Iris pigment epithelial cell (primary cell): ENCODE measurements at places on chromosomes 11 and 22.

DNA sequence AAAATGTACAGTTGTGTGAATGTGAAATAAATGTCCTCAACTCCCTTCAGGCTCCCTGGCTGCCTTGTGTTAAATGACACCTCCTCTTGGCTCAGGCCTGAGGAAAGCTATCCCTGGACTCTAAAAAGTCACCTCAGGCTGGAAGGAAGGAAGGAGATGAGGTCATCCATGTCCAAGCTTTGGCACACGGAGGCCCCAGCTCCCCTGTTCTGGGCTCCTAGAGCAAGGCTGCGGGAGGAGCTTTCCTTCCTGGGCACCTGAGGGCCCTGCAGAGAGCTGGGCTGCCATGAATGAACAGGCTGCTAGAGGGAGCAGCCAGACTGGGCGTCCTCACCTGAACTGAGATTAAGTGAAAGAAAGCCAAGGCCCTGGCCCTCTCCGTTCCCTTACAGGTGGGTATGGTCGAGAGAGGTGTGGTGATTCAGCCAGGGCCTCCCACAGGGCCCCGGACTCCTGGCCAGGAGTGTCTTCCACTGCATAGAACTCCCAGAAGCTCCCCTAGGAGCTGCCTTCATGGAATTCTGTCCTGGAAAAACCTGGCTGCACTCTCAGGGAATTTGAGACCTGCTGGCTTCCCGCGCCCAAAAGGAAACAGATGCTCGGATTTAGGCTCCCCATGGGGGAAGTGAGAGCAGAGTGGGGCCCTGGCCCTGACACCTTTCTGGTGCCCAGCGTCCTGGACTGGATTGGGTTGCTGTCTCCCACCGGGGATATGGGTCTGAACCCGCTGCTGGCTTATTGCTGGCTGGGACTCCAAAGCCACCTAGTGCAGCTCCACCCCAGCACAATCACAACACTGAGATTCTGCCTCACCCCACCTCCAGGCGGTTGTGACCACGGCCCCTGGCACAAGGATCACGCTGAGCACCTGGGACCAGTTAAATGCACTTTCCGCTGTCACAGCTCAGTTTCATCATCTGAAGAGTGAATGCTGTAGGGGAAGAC lies 22.2 kb downstream of the MYBPC3 start:
- DNase-seq: peak; percentile 22

DNA sequence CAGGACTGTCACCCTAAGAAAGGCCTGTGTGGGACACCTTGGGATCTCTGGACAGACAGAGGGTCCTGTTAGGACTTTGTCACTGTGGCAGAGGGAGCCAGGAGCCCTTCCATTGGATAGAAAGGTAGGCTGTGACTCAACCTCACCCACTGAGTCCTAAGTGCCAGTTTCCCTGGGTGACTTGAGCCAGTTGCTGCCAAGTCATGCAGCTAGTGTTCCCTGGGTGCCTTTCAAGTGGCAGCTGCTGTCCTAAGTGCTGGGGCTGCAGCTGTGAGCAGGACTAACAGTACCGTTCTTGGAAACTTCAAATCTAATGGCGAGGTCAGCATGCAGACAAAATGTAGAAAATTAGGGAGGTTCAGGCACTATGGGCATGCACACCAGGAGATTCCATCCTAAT lies 393.7 kb downstream of the TMEM135 start:
- no peak for DNase-seq

DNA sequence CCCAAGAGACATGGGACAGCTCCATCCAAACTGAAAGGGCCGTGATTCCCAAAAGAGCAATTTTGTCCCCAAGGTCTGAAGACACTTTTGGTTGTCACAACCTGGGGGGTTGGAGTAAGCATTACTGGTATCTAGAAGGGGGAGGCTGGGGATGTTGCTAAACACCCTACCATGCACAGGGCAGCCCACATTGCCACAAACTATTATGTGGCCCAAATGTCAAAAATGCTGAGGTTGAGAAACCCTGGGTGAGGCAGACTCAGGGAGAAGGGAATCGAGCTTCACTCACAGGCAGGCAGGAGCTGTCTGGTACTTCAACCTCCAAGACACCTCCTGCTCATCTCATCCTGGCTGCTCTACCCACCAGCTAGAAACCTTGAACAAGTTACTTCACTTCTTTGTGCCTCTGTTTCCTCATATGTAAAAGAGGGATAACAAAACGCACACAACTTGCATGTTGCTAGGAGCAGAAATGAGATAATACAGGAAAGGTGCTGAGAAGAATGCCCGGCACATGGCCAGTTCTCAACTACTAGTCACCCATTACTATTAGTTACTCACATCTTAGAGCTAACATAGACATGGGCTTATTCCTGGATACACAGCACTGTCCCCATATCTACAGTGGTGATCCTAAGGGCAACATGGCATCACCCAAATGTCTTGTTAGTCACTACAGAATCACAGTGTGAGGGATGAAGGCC lies 8.8 kb downstream of the SERPIND1 start:
- DNase-seq: no peak

DNA sequence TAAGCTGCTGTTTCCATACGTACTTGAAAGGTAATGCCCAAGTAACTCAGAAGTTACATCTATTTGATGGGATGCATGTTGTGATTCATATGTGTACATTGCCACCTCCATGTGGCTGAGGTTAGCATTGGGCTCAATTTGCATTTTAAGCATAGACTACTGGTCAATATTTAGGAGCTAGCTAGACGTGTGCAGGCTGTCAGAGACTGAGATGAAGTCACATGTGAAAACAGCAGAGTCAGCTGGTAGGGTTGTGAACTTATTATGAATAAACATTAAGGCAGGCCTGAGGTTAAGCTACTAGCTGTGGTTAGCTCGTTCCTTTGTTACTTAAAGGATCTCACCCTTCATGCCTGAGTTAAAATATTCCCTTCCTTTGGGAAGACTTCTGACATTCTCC lies 114.5 kb upstream of the MTNR1B start:
- no peak for DNase-seq

GRCh38 chr22:50434849-50435248 lies 40.0 kb downstream of the SBF1 start:
- DNase-seq: no peak

- DNase-seq: no peak
Measured at GRCh38 chr11:2359557-2359956, 17.6 kb upstream of the CD81 start.

DNA sequence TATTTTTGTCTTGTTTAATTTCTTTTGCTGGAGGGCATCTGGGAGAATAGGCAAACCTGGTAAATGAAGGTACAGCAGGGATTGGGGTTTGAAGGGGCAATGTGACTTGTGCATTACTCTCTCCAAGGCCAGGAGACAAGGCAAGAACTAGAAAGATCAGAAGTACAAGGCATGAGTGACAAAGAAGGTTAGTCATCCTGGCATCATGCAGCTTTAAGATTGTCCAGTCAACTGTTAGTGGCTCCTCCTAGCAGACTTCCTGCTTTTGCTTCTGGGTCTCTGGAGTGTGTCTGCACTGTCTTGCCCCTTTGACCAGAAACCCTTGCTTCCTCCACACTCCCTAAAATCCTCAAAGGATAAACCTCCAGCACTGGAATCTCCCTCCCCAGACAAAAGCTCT lies 27.2 kb upstream of the GLYATL1 start:
- peak; percentile 19 for DNase-seq

GRCh38 chr11:30733748-30734147 lies 147.6 kb upstream of the MPPED2 start:
- no peak for DNase-seq

GRCh38 chr11:74004759-74005615 lies 3.9 kb downstream of the UCP3 start:
- DNase-seq: no peak

- DNase-seq: no peak
Measured at GRCh38 chr11:130675917-130676316, 227.5 kb downstream of the ADAMTS15 start.

- peak; percentile 72 for DNase-seq
Measured at GRCh38 chr22:26711205-26711963, 54.0 kb downstream of the MIAT start.

- no peak for DNase-seq
Measured at GRCh38 chr22:38276166-38276565, 3.4 kb upstream of the TMEM184B start.
